ENCODE measurements at places on chromosomes 11 and 22.
A peak's percentile ranks its signal among the peaks of the same experiment; 100 is the strongest.

- peak; percentile 45 for DNase-seq
Observed at GRCh38 chr11:86818462-86819192, 18.3 kb downstream of the PRSS23 start.

DNA sequence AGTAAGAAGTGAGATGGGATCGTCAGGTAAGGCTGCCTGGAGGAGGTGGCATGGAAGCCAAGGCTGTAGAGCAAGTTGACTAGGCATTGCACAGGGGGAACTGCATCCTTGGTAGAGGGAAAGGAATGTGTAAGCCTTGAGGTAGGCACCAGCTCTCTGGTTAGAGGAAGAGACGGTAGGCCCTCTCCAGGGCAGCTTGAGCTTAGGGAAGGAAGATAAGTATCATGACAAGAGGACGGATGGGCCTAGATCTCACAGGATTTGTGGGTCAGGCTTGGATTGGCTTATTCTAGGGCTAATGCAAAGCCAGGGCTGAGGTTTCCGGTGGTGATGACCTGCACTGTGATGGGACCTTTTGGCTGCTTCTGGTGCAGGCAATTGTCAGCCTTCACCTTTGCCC, 1035.8 kb downstream of the TBC1D22A start:
- no peak for DNase-seq

- DNase-seq = no peak
Observed at GRCh38 chr11:120505801-120506425, 5.6 kb upstream of the GRIK4 start.

DNA sequence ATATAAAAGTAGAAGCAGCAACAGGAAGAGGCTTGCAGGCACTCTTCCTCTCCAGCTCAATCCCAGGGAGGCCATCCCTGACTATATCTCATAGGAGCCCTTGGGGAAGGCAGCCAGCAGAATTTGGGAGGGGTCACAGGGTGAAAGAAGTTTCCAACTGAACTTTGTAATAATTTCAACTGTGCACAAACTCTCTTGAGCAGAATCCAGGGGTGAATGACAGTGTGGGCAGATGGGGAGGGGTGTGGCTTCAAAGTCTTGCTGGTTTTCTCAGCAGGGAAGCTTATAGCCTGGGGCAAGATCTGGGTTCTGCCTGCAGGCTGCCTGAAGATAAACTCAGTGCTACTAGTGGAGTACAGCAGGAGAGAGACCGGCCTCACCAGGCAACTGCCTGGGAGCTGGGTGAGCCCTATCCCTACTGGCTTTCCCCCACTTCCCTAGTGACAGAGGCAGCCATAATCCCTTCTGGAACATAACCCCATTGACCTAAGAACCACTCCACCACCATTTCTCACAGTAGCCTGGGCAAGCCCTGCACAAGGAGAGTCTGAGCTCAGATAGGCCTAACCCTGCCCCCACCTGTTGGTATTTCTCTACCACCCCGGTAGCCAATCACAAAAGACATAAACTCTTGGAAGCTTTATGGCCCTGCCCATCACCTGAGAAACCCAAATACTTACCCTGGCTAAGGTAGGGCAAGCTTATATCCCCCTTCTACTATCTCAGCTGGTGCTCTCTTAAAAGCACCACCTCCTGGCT, 17.8 kb upstream of the TTC12 start:
- no peak for DNase-seq

- DNase-seq = no peak
Observed at GRCh38 chr11:63769042-63769713, 603 bp upstream of the ZFTA start.

Data from KG1 (cell line).